Kasumi-1 (cell line): ENCODE measurements at places on chromosomes 2 and 18.

- DNase-seq = no peak
Observed at GRCh38 chr2:215644233-215644897, 208.5 kb upstream of the FN1 start.

DNA sequence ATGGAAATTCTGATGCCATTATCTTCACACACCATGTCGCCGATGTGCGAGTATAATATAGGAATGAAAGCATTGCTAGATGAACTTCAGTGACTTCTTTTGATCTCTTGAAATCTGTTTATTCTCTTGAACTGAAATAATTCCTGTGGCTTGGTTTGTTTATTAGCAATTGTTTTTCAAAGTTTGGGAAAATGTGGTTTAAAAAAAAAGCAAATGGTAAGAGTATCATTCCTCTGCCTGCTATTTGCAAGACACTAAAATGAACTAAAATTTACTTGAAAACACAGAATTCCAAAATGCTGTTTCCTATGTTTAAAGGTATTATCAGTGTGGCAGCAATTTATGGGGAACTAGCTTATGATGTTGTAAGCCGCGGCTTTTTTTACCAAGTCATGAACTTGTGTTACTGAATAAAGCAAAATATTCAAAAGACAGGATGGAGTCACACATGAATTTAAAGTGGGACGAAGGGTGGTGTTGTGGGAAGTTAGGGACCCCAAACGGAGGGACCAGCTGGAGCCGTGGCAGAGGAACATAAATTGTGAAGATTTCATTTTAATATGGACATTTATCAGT is 96.4 kb downstream of the COLEC12 start:
- DNase-seq = no peak

DNA sequence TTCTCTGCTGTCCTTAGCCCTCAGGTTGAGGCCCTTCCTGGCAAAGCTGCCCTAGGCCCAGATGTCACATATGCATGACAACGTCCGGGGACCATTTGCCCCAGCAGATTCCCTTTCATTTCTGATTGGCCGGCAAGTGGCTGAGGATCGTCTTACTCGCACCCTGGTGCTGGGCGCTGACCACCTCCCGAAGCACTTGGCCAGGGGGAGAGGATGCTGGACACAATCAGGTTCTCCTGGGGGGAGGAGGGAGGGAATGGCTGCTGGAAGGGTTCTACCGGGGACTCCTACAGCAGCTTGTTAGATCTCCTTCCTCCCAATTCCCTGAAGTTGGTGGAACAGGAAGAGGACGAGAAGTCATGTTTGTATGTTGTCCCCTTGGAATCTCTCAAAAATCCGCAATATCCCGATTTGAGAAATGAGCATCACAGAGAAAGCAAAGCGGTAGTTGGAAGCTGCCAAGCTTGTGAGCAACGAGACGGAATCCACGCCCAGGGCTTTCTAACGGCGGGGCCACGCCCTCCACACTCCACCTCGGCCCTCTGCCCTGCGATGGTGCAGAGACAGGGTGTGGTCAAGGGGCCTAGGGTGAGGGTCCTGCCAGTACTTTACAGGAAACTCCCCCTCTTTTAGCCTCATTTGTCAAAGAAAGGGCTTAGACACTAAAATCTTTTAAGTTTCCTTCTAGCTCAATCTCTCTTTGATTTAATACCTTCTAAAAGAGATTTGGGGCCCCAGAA is 61.8 kb upstream of the YWHAQ start:
- no peak for DNase-seq

DNA sequence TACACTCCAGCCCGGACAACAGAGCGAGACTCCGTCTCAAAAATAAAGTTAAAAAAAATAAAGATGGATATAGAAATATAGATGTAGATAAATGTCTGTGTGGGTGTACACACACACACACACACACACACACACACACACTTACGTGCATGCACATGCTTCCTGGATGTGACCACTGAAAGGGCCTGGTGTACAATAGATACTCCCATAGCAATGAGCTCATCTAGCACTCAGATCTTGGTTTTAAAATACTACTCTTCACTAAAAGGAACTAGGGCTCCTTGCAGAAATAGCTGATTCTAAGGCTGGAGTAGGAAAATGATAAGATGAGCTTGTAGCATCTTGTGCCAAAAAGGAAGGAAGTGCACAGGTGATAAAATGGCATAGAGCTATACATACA is 39.1 kb downstream of the ROCK2 start:
- DNase-seq = peak; percentile 28

DNA sequence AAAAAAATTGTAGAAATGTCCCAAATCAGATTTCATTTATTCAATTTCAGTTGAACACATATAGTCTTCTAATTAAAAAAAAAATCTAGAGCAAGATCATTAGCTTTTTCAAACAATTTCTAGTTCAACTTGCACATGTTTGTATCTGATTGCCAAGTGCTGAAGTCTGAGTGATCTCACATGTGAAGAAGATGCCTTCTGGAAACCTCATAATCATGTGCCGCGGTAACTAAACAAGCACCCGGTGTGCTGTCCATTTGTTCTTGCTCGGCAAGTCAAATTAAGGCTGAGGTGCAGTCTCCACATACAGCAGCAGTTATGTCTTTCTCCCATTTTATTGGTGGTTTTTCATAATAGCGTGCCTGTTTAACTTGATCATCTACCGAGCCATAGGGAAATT is 18.7 kb downstream of the CABLES1 start:
- DNase-seq = no peak
